ENCODE measurements at places on chromosomes 5 and 9. TPM values are rescaled to one million over a fixed set of nuclear protein-coding genes. Genes with fewer than 3 reads are reported as not detected.

DNA sequence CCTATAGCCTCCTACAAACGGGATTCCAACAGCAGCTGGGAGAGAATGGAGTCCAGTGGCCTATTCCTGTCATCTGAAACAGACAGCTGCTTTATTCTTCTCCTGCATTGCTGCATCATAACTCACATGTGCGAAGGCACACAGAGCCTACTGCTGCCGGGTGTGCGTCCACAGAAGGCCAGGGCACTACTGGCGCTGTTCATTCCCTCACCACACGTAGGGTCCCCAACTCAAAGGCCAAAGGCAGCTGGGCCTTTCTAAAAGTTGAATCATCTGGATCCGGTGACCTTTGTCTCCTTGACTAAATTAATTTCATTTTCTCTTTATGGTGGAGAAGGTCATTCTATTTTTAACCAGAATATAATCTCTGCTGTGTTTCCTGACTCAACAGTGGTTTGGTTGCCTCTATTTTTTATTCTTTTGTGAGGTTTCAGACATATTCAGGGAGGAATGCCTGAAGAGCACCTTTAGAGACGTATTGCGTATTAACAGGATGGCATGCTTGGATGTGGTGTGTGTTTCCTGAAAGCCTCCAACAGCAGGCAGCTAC is 10.8 kb upstream of the SPATA24 start:
- no peak for DNase-seq

PLCXD3 gene
- 3.3 TPM for total RNA-seq

- no peak for DNase-seq
These were observed 126.0 kb upstream of the IL12B start for GRCh38 chr5:159456261-159456660.

PCDHGB4 gene
- total RNA-seq = 9.3 TPM

DNA sequence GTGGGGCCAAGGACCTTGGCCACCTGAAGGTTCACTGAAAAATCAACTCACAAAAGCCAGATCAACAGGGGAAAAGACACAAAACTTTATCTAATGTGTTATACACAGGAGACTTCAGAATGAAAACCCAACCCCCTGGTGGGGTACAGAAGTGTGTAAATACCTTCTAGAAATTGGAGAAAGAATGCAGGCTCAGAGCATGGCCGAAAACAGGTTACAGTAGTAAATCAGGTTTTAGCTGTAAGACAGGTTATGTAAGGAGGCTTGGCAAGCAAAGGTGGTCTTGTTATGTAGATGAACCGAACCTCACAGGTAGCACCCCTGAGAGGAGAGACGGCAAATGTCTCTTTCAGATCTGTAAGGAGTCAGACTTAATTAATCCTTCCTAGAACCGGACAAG is 10.0 kb downstream of the CEMIP2 start:
- no peak for DNase-seq

DNA sequence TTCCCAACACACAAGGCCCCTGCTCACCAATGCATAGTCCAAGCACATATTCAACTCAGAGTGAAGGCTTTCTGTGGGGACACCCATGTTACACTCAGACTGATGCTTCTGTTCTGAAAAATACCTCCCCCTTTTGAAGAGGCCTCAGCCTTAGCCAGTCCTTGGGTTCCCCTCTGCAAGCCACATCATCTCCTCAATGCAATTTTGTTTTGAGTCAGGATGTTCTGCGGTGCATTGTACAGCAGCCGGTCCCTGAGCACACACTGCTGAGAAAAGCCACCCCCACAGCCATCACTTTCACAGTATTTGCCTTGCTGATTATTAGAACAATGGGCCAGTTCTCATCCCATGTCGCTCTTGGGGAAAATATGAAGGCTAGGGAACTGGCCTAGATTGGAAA is 241.2 kb downstream of the FAM114A2 start:
- no peak for DNase-seq

PCDHB11 gene
- total RNA-seq = 0.13 TPM

DNA sequence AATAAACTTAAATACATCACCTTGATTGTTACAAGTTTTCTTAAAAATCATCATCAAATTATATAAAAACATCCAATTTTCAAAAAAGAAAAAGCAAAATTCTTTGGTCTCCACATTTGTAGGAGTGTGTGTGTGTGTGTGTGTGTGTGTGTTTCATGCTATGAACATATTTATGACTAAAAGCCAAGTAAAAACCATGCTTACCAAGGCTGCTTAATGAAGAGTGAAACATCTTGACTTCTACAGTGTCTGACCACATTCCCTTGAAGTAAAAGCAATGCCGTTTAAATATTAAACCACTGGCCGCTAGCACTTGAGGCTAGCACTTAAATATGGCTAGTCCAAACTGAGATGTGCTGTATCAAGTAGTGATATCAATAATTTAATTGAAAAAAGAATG is 549.1 kb upstream of the CCNG1 start:
- DNase-seq = no peak

CAVIN4 gene
- 1.4 TPM for total RNA-seq

DNA sequence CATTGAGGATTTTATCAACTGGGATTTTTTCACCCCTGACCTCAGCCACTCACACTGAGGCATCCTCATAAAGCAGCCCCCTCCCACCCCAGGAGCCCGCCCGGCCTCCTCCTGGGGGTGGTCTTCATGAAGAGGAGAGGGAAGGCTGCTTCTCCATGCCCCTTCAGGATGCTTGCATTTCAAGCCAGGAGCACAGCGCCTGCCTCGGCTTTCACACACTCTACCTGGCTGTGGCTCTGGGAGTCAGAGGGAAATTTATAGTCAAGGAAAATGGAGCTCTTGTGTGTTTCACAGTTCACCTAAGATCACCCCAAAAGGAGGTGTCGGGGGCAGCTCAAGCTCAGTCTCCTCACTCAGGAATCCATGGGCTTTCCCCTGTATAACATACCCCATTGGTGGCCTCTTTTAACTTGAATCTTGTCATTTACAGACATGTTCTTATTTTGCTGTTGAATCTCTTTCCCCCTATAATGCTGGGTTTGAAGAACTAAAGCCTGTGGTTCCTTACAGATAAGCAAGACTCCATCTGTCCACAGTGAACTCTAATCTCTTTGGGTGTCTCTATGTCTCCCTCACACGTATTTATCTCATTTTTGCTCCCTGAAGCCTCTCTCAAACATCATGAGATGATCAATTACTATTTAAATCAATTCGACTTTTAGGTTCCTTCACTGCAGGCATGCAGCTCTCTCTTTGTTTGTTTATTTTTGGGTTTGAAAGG is 22.6 kb upstream of the IQGAP2 start:
- no peak for DNase-seq

CNTFR gene
- total RNA-seq = not detected

OR1J2 gene
- not detected for total RNA-seq

PTGES gene
- not detected for total RNA-seq

- no peak for DNase-seq
These were observed 15.2 kb upstream of the CPEB4 start for GRCh38 chr5:173872957-173873305.

- no peak for DNase-seq
These were observed 20.3 kb upstream of the NINJ1 start for GRCh38 chr9:93154293-93154903.

- no peak for DNase-seq
These were observed 21.9 kb downstream of the CD14 start for GRCh38 chr5:140611020-140611521.

DNA sequence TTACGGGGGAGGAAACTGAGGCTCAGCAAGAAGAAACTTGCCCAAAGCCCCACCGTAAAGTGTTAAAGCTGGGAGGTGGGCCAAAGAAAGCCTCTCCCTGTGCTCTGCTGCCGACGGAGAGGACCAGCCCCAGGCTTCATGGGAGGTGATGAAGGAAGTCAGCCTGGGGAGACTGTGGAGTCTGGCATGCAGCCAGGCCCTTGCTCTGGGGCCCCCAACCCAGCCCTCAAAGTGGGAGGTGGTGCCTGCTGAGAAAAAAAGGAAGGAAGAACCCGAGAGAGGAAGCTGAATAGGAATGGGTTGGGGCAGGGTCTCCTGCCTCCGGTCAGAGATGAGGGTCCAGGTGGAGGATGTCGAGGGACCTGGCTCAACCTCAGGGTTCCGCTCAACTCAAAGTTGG is 3.8 kb downstream of the RNF44 start:
- DNase-seq = no peak

GRCh38 chr5:92687821-92688722 is 892.9 kb downstream of the NR2F1-AS1 start:
- no peak for DNase-seq

- DNase-seq = no peak
These were observed 10.8 kb downstream of the PUM3 start for GRCh38 chr9:2833096-2833495.

LSM11 gene
- 12.1 TPM for total RNA-seq
